ENCODE measurements at places on chromosomes 7 and 10.

- DNase-seq: no peak
Measured at GRCh38 chr10:60382946-60383681, 6.6 kb downstream of the ANK3 start.

DNA sequence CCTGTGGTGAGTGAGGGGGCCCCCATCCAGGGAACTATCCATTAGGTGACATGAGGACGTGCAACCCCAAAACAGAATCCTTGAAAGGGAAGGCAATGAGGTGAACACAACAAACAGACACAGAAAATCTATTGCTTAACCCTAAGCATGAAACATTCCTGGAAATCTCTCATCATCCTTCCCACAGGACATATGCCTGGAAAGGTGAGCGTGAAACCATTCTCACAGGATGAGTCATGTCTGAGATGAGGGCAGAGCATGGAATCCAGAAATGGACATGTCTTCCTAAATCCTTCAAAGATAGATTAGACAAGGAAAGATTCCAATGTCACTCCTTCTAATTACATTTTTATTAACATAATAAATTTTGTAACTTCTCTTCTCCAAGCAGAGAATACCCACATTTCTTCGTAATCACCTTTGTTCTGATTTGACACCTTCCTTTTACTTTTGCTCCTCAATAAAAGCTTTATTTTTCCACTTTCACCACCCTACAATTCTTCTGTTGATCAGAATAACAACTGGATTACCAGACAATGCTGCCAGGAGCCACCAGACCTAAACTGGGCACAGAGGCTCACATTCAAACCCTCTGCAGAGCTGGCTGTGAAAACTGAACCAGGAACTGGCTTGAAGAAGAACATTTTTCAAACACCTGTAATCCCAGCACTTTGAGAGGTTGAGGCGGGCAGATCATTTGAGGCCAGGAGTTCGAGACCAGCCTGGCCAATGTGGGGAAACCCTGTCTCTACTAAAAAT lies 67.2 kb downstream of the COBL start:
- DNase-seq: no peak

- DNase-seq: no peak
Measured at GRCh38 chr10:7287377-7287776, 123.5 kb downstream of the SFMBT2 start.

- DNase-seq: peak; percentile 68
Measured at GRCh38 chr10:5584895-5585516, 60.2 kb downstream of the CALML3 start.

DNA sequence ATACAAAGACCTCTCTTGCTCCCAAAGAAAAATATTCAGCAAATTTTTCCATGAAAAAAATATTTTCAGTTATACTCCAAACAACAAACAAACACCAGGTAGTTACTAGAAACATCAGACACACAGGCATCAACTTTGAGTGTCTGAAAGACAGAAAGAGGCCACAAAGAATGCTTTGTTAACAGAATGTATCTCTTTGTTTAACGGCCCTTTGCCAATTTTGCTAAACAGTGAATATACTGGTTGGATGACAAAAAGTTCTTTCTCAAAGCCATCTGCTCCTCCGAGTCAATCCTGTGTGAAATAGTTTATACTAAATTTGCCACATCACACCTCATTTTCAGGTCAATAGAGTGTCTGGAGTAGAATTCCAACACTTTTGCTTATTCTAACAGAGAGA lies 216.7 kb upstream of the PHF14 start:
- no peak for DNase-seq

GRCh38 chr7:98778421-98778820 lies 91.4 kb downstream of the TMEM130 start:
- DNase-seq: no peak

DNA sequence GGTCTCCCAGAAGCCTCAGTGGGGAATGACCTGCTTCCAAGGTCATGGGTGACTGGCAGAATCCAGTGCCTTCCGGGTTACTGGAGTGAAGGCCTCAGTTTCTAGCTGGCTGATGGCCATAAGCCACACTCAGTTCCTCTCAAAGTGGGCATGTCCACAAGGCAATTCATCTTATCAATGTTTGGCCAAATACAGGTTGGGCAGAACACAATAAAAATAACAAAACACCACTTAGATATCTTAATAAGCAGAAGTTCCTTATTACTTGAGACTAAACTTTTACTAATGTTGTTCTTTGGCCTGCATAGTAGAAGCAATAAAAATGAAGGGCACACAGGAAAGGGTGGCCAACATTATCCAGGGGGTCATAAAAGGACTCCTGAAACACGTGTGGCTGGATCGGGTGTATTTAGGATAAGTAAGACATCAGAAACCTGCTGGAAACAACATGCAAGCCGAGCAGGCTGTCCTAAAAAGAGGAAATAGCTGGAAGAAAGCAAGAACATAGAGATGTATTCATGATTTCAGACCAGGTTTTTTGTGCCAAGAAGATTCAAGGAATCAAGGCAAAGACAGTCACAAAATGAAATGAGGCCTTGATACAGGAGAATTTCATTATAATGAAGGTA lies 19.6 kb upstream of the AKR1C2 start:
- DNase-seq: no peak

- peak; percentile 100 for DNase-seq
Measured at GRCh38 chr10:4241724-4242345, 456.8 kb upstream of the KLF6 start.

DNA sequence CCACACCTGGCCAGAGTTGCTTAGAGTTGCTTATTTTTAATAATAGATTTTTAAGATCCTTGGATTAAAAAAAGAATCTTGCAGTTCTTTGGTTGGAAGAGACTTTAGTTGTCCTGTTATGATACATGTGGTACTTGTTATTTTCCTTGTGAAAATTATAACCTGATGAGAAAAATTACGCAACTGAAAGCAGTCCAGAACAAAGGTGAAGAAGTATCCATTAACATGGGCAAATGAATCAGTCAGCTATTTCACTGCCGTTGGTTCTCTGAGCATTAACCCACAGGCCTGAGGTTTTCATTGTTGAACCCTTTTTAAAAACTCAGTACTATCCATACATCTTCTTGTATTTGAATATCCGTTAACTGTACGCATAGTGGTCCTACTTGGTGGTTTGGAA lies 68.2 kb downstream of the GALNT11 start:
- no peak for DNase-seq

DNA sequence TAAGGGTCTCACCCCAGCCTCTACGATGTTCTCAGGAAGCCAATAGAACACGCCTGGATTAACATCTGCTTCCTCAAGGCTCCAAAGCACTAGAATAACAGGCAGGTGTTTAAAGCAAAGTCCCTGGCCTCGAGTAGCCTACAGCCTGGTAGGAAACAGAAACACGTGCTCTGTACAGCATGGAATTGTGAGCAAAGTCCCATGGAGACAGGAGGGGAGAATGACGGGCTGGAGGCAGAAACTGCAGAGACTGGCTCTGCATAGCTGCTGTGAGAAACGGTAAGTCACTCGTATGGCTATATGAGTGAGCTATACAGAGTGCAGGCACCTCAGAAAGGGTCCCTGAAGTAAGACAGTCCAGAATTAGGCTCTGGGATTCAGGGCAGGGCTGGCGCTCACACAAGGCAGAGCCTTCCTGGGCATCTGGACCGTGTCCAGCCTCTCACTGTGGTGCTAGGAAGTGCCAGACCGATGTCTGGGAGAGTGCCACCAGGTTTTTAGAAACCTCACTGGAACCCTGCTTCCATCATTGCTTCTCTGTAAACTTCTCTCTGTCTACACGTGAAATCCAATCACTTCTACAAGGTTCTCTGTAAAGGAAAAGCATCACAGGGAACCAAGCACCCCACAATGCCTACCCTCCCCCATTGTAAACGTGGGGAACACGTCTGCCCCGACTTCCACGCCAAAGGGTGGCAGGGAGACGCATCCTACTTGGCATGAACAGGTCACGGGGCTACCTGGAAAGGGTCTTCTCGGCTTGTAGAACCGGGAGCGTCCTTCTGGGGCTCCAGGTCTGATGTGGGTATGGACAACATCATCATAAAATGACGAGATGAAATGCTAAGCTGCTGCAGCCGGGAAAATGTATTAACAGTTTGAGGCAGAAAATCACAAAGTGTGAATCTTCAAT lies 38.8 kb upstream of the SHH start:
- no peak for DNase-seq

DNA sequence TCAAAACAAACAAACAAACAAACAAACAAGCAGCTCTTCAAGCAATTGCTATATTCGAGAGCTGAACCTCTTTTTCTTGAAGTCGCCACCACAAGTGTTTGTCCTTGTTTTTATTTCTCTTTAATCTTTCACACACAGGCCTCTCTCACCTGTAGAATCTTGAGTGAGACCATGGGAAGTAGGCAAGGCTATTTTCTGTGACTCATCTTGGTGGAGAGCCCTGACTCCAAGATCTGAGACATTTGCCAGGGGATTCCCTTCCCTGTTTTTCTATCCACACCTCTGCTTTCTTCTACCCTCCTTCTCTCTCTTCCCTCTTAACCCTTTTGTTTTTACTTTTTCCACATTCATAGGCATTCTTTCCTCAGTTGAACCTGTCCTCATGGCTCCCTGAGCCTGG lies 8.0 kb upstream of the TAS2R60 start:
- no peak for DNase-seq

DNA sequence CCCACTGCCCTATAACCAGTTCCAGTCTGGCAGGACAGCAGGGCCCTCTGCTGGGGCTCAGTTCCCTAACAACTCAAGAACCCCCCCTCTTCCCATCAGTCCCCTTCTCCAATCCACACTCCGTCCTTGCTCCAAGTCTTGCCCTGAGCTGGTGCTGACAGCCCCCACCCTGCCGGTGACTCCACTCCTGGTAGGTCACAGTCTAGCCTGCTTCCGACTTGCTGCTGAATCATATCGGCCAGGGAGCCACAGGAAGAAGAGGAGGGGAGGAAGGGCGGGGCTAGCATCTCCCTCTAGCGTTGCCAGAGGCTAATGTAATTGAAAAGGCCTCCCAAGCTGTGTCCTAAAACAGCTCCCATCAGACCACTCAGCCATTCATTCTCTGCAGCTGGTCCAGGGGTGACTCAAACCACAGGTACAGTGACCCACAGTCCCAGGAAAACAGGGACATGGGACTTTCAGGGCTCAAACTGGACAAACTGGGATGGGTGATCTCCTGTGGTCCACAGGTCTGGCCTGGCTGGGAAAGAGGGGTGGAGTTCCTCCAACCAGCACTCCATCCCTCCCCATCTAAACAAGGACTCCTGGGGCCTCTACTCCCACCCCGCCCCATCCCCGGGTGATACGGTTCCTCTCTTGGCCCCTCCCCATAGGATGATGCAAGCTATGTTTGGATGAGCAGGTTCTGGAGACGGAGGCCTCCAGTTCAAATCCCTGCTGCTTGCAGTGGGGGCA lies 158.8 kb downstream of the SH3PXD2A start:
- DNase-seq: peak; percentile 98

GRCh38 chr7:17339139-17339538 lies 40.7 kb downstream of the AHR start:
- DNase-seq: no peak

- DNase-seq: peak; percentile 54
Measured at GRCh38 chr10:62652114-62652513, 152.4 kb upstream of the ADO start.

GRCh38 chr10:98357194-98357822 lies 57.7 kb downstream of the PYROXD2 start:
- peak; percentile 50 for DNase-seq

DNA sequence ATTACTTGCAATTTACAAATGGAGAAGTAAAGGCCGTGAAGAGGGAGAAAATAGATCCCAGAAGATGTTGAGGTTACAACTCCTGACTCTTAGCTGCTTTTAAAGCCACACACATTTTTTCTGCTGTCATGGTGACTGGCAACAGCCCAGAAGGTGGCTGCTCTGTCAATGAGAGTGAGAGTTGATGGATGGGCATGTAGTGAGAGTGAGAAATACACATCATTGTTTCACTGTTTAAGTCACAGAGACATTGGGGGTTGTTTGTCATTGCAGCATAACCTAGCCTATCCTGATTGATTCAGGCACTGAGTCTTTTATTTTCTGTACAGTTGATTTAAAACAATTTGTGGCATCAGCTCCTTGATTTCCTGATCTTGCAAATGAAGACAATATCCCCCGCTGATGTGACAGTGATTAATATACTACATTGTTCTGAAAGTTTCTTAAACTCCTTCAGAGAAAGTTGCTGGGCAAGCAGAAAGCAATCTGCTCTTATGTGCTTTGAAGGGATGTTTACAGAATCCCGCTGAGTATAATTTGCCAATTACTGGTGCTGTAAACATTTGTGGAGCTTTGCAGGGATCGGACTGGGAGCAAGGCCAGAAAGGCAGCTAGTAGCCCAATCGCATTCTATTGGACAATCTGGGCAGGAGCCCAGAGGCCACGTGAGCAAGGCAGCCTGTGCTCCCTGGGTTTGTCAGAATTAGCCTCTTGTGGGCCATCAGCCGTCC lies 229.6 kb downstream of the PRPF18 start:
- DNase-seq: peak; percentile 59

DNA sequence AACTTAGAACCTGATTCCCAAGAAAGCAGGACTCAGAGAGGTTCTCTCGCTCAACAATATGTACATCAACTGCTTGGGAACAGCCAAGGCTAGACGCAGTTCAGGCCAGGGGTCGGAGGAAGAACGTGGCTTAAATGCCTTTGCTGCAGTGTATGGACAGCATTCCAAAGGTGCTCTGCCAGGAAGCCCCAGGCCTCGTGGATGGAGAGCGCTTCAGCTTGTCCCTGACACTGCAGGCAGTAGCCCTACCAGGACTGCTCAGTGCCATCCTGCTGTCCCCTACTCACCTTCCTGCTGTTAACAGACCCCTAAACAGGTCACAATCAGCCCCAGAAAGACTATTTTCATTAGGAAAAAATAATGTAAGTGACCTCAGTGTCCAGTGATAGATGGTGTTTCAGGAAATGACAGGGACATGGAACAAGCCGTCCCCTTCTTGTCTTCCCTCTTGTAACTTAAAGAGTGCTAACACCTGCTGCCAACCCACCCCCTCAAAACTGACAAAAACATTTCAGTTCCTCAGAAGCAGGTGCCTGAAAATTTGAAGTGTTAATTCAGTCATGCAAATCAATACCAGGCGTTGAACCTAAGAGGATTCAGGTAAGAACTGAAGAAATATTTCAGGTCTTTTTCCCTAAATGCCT lies 16.5 kb downstream of the CREB3L2 start:
- peak; percentile 65 for DNase-seq

GRCh38 chr10:2972810-2973209 lies 94.5 kb upstream of the PFKP start:
- DNase-seq: no peak

DNA sequence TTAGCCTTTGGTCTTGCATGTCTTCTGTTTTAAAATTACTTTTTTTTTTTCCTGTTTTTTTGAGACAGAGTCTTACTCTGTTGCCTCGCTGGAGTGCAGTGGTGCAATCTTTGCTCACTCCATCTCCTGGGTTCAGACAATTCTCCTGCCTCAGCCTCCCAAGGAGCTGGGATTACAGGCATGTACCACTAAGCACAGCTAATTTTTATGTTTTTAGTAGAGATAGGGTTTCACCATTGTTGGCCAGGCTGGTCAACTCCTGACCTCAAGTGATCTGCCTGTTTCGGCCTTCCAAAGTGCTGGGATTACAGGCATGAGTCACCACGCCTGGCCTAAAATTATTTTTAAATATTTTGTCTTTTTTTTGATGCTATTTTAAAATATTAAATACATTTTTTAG lies 38.5 kb downstream of the MLLT10 start:
- DNase-seq: peak; percentile 50

Measured in brain microvascular endothelial cell (primary cell).